ENCODE measurements at places on chromosomes 1 and 21.

DNA sequence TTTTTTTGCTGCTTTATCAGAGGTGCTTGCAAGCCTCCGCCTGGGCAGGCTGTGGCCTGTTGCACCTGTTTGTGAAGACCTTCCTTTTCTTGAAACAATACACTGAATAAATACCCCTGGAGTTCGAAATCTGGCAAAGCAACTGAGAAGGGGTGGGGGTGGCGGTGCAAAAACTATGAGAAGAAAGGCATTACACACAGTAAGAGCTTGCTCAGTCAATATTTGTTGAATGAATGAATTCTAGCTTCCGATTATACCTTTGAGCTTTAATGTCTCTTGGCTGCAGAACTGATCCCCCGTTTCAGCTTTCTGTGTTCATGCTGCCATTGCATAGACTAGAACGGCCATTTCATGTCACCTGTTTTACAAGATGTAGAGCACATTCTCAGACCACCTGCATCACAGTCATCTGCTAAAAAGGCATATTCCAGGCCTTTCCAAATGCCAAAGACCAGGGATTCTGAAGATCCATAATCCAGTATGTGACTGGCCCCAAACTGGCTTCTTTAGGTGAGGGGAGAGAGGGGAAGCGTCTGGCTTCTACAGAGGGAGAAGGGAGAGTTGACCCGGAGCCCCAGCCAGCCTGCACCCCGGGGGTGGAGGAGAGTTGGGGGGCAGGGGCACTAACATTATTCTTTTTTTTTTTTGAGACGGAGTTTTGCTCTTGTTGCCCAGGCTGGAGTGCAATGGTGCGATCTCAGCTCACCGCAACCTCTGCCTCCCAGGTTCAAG is 111.5 kb downstream of the ETS2 start:
- DNase-seq, result no peak

GRCh38 chr1:231411036-231411531 is 11.0 kb downstream of the EGLN1 start:
- DNase-seq, result no peak

GRCh38 chr1:29451368-29451892 is 215.1 kb downstream of the PTPRU start:
- no peak for DNase-seq

- DNase-seq, result no peak
These were observed 601 bp downstream of the UBE2G2 start for GRCh38 chr21:44800971-44801467.

DNA sequence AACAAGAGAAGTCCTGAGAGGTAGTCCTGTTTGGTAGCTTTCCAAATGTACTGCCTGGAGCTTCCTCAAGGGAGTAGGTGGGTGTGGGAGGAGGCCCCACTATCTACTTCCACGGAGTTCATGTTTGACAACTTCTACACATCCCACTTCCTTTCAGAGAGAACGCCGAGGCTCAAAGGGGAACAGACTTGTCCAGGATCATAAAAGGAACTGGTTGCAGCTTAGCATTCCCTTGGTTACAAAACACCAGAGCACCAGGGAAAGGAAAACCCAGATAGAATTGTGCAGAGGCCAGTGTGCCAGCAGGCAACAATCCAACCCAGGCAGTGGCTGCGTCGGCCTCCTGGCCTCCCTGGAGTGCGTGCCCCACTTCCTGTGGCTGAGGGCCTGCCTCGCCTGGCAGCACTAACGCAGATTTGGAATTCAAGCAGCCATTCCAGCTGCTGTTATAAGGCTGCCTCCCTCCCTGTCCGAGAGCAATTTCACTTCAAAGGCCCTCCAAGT is 4.2 kb upstream of the RAP1GAP start:
- DNase-seq, result no peak

- no peak for DNase-seq
These were observed 27.1 kb downstream of the FTCD start for GRCh38 chr21:46128106-46128932.

- no peak for DNase-seq
These were observed 119.6 kb downstream of the IER5 start for GRCh38 chr1:181208083-181208482.

DNA sequence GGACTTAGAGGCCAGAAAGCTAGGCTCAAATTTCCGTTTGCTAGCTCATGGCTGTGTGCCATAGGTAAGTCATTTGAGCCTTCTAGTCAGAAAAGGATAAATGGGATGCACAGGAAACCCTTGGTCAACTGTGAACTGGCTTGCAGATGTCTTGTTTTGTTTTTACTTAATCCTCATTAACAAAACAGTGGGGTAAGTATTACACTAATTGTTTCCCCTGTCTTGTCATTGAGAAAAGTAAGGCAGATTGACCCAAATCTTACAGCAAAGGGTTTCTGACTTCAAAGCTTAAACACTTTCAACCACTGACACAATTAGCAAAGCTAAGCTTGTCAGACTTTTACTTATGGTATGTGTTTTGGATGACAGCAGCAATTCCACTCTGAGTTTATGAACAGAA is 291.3 kb downstream of the NTNG1 start:
- no peak for DNase-seq

- DNase-seq, result peak; percentile 69
These were observed at the start of gene IRF6 for GRCh38 chr1:209805875-209806760. Gene IRF6, minus strand, starts transcription at chr1:209806142. Its CDS starts 4,729 bp downstream, at chr1:209801413.

GRCh38 chr1:4345094-4345493 is 309.3 kb upstream of the AJAP1 start:
- DNase-seq, result no peak

DNA sequence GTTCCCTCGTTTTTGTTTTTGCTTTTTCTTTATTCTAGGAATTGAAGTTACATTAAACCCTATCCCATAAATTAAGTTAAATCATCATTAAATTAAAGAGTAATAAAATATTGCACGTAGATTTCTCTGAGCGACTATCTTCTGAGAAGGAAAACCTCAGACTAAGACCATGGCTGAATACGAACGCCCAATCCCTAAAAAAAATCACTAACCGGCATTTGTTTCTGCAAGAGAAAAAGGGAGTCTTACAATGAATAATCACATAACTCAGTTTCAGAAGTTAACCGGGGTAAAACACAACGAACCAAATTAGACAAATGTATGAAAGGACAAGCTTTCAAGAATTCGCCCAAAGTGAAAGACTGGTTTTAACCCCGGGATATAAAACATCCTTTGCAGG is 1.3 kb downstream of the PIK3R3 start:
- no peak for DNase-seq

DNA sequence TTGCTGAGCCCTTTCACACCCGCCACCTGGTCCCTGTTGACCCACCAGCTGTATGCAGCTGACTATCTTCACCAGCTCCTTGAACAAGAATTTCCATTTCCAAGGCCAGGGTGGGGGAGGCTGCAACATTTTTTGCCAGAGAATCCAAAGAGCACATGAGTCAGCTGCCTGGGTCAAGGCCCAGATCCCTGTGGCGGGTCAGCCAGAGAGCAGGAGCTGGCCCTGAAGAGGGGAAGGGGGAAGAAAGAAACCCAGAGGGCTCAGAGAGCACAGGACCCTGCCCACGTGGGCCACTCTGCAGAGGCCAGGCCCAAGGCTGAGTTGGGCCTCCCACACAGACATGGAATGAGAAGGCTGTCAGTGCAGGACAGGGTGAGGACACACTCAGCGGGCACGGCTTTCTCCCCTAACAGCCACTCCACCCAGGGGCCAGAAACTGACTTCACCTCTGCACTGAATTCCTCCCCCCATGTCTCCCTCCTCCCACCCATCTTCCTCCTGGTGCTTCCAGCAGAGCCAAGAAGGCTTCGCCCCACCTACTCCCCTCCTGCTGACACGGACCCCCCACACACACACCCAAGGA is 28.9 kb downstream of the S100A6 start:
- no peak for DNase-seq

GRCh38 chr21:29189353-29189752 is 58.9 kb downstream of the MAP3K7CL start:
- DNase-seq, result no peak

DNA sequence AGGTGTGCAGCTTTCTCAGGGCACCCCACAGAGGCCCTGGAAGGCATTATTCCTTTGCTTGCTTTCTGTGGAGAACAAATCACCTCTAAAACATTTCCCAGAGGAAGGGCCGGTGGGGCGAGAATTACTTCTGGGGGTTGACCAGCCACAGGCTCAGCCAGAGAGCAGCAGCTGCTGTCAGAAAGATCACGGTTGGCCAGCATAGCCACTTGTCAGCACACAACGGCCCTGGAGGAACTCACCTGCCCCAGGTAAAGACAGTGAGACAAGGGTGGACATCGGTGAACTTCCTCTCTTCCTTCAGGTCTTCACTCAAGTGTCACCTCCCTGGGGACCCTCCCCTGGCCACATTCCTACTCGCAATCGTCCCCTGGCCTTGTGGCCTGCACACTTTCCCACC is 69.5 kb upstream of the CLDN14 start:
- DNase-seq, result no peak

DNA sequence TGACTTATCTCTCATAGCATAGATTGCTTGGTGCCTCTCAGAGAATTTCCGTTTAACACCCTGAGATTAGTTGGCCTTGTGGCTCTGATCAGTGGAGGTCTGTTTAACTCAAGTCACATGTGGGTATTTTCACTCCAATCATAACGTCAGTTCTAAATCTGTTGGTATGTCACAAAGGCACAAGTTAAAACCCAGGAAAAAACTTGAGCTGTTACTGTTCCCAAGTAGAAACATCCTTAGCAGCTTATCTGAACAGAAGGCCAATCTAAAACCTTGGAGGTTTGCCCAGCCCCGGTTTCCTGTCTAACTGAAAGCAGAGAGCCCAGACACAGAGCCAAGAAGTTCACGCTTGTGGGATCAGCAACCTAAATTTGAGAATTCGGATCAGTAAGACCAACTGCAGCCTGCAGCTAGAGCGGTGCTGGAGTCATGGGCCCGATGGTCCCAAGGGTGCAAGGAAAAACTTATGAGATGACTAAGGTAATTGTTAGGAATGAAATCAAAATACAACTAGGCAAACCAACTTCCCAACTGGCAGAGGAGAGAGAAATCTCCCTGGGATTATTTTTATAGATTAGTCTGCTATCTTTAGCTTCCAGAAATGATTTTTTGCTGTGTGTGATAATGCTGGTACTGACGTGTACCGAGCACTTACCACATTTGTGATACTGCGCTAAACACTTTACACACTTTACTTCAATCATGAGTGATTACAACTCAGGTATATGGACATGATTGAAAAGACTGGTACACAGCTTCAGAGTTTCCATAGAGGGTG is 90.2 kb upstream of the C1orf21 start:
- DNase-seq, result no peak

- DNase-seq, result no peak
These were observed 112.8 kb downstream of the DHRS3 start for GRCh38 chr1:12505231-12505630.

GRCh38 chr21:26137379-26138060 is 33.0 kb downstream of the APP start:
- no peak for DNase-seq

DNA sequence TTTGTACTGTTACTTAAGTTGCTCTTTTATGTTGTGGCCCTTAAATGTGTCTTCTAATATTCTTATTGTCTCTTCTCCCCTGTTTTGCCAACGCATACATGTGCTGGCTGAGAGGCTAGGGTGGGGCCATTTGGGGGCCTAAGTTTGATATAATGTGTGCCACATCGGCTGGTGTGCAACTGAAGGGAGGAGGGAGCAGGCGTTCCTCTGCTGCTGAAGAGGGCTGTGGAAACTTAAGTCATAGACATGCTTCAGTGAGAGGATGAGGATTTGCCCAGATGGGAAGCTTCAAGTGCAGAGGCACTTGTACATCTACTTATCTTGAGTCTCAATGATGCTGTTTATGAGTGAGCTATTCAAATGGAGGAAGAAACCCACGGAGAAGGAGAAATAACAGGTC is 630.6 kb downstream of the LMO4 start:
- DNase-seq, result no peak

DNA sequence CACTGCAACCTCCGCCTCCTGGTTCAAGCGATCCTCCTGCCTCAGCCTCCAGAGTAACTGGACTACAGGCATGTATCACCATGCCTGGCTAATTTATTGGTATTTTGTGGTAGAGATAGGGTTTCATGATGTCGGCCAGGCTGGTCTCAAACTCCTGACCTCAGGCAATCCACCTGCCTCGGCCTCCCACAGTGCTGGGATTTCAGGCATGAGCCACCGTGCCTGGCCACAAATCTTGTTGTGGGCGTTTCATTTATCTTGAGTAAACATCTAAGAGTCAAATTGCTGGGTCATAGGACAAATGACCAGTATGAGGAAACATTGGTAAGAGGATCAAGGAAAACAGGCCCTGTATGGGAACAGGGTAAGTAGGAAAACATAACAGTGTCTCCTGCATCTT is 17.9 kb downstream of the TMEM200B start:
- DNase-seq, result no peak

- DNase-seq, result no peak
These were observed 20.4 kb downstream of the KCNN3 start for GRCh38 chr1:154849645-154850131.

DNA sequence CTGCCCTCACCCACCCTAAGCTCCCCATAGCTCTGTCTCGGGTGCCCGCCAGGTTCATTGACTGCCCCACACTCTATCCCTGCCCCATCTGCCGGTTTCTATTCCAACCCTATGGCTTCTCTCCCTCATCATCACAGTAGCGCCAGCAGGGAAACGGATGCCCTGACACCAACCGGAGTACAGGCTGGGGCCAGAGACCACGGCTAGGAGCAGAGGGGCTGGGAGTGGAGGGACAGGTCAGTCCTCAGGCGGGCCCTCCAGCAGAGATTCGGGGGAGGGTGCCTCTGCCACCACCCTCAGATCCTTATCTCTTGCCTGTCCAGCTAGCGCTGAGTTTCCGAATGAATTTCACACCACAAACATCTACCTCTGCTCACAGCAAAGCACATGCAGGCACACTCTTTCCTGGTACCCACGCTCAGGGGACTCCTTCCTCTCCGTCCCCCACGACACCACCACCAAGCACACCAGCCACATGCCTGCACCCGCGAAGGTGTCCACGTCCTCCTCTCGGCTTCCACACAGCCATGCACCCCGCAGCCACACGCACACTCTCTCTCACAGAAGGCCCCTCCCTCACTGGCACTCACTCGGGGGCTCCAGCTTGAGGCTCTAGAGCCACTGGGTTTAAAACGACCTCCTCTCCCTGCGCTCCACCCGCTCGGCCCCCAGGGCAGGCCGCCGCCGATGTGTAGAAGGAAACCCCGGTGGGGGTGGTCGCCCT is 7.2 kb downstream of the TAL1 start:
- no peak for DNase-seq

GRCh38 chr1:53722025-53722424 is 16.9 kb downstream of the GLIS1 start:
- no peak for DNase-seq

- no peak for DNase-seq
These were observed 478 bp downstream of the RIT1 start for GRCh38 chr1:155910621-155911121.

Data from activated B cell treated with CpG ODN at 0.5 μM for 24 hours (primary cell).